ENCODE measurements at places on chromosomes 1 and 21.

DNA sequence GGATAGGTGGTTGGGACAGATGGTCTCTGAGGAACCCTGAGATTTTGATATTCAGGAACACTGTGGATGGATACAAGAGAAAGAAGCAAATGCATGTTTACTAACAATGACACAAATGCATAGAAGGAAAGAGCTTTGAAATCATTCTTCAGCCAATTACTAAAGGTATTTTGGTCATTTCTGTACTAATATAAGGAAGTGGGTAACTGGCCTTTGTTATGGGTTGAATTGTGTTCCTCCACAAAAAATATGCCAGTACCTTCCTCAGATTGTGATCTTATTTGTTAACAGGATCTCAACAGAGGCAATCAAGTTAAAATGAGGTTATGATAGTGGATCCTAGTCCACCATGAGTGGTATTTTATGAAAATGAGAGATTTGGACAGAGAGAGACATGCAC, 68.7 kb upstream of the KCNA3 start:
- no peak for DNase-seq

- no peak for DNase-seq
These were observed 141.1 kb downstream of the TOMM20 start for GRCh38 chr1:234987415-234988154.

- no peak for DNase-seq
These were observed 6.2 kb downstream of the ADSS2 start for GRCh38 chr1:244445320-244446181.

DNA sequence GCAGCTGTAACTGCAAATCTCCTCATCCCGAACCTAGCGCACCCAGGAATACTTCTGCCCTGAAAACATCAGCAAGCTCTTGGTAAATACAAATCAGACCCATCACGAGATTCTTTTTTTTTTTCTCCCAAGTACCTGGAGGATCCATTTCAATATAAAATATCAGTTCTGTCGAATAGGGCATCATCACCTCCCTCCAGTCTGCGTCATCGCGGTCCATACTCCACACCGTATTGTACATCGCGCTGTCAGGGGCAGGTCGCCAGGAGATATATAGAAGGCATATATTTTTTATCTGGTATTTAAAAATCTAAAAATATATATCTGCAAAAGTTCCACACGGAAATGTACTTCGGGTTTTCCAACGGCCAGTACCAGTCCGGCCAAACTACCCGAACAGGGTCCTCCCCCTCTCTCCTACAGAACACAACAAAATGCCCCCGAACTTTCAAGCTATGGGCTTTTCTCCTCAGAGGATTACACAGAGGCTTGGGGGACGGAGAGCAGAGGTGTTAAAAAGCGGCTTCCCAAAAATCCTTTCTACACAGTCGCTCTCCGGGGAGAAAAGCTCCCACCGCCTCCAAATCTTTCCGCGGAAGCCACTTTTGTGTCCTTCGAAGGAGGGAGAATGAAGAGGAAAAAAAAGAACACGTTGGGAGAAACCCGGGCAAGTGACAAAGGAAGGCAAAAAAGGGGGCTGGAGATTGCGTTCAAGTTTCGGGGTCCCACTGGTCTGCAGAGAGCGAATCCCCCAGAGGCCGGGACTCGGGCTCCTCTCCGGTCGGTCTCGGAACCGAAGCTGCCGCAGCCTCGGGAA, 509 bp downstream of the PIK3R3 start:
- DNase-seq: no peak

DNA sequence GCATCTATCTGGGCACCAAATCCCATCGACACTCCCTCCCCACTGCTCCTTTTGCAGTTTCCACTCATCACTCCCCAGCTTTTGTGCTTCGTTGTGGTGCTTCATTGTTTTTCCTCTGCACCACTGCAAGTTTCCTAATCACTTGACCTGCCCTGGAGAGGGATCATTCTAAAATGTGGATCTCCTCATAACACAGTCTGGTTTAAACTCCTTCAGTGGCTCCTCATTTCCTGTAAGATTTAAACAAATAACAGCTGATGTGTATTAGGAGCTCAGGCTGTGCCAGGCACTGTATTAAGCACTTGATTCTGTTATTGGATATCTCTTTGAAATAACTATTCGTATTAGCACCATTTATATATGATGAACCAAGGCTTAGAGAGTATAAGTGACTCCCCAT, 51.3 kb downstream of the MAP10 start:
- DNase-seq: no peak

GRCh38 chr1:172832006-172832725, 173.3 kb downstream of the FASLG start:
- DNase-seq: no peak

DNA sequence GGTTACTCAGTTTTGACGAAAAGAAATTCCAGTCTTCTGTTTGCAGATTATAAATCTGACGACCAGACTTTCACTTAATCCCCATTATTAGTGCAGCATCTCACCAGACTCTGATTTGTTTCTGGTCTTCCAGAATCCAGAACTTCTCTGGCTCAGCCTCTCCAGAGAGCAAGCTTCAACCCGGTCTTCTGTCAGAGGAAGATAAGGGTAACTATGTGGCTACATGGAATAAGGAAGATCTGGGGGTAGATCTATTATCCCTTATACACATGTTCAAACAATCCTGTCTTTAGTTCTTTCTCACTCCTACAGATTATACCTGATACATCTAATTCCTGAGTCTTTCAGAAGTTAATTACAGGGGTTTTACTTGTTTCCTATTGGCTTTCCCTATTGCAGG, 9.9 kb downstream of the PHTF1 start:
- DNase-seq: no peak

GRCh38 chr1:117928881-117929342, 509 bp downstream of the GDAP2 start:
- DNase-seq: no peak

- no peak for DNase-seq
These were observed 24.2 kb downstream of the PGM1 start for GRCh38 chr1:63617450-63617849.

GRCh38 chr1:230067419-230067870, 407 bp downstream of the GALNT2 start:
- DNase-seq: no peak

Data from activated T-helper 1 cell treated with Interleukin-2 at 50 U/mL for 16 hours (primary cell).